ENCODE measurements at places on chromosomes 2 and 18.

DNA sequence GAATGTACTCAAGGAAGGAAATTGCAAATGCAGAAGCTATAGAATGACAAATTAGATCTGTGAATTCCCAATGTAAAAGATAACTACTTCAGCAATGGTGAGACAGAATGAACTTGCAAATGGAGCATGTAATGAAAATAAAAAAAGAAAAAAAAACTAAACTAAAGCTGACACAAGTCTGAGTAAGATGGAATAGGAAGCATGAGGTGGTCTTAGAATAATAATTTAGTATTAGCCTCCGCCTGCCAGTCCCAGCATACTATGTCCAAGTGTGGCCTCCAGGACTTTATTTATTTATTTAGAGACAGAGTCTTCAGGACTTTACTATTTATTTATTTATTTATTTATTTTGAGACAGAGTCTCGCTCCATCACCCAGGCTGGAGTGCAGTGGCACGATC is 37.4 kb upstream of the SLC39A10 start:
- DNase-seq: no peak

- DNase-seq: no peak
Observed at GRCh38 chr2:68157002-68157401, 686 bp upstream of the PNO1 start.

- no peak for DNase-seq
Observed at GRCh38 chr18:68263481-68263880, 451.4 kb downstream of the TMX3 start.

DNA sequence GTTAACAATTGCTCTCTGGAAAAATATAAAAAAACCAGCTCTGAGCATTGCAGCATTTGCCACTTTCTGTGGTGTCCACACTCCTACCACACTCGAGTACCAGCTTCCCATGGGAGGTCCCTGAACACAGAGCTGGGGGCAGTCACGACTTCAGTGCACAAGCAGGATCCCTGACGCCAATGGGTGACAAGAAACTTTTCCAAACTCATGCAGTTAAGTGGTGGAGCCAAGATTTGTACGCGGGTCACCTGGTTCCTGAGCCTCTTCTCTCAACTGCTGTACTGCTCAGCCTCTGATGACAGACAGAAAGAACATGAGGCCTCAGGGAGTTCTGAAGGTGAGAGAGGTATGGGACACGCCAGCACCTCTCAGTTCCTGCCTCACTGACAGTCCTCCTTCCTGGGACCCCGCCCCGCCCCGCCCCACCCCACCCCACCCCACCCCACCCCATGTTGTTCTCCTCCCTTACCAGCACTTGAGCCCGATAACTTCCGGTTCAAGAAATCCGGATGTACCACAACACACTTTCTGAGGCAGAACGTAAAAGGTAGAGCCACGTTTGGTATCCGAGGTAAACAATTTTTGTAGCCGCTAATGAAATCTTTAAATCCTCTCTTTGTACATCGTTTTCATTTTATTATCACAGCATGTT is 287.6 kb downstream of the MYCN start:
- DNase-seq: no peak

GRCh38 chr2:60213865-60214625 is 339.4 kb downstream of the BCL11A start:
- no peak for DNase-seq

GRCh38 chr18:34158881-34159690 is 65.6 kb downstream of the NOL4 start:
- DNase-seq: peak; percentile 23

- DNase-seq: no peak
Observed at GRCh38 chr2:101983928-101984327, 7.8 kb upstream of the IL1R2 start.

DNA sequence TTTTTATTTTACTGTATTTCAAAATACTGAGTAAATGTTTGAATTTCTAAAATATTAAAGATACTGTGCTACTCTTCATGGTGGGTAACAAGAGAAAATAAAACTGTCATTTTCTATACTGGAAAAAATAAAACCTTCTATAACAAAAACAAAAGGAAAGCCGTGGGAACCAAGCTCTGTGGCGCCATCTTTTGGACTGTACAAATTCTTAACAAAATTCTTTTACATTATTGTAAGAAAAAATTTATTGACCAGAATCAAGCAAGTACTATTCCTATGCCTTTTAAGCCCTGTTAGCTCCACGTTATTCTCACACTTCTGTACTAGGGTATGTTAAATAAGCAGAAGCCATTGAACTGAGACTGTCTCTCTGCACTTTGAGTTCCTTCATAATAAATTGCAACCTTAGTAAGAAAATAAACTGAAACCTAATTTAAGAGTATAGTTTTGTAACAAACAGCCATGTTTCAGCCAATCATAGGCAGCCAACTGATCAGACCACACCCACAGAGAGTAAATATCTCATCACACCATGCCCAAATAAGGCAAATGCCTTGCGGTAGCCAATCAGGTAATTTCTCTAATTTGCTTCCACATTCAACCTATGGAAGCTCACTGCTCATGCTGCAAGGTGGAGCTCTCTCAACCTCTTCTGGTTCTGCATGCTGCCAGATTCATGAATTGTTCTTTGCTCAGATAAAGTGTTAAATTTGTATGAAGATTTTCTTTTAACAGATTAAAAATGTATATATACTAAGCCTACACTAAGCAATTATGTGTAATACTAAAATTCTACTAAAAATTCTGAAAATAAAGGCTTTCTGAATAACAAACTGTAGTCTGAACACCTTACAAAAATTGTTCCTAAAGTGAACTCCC is 42.2 kb downstream of the HIBCH start:
- no peak for DNase-seq

- DNase-seq: no peak
Observed at GRCh38 chr2:126317790-126318431, 338.0 kb upstream of the GYPC start.

DNA sequence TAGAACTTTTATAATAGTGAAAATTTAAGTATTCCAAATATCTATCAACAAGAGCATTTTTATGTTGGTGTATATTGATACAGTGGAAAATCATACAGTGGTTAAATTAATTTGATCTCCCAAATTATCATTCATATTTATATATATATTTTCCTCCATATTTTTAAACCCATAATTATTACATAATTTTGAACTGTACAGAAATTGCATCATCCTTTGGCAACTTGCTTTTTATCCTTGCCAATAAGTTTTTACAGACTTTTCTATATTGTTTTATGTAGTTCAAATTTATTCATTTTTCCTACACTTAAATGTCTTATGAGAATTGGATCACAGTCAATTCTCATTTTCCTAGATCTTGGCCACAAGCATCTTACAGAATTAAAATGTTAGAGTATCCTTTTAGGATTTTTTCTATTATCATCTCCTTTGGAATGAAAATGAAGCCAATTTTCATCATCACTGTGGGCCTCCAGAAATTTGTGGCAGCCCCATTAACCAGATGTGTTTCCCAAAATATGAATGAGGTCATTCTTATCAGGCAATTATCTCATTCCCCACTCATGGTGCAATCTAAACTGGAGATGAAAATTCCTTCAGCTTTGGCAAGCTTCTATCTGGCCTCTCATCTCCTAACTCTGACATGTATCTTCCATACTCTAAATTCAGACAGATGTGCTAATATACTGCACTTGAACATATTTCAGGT is 94.2 kb upstream of the DLGAP1 start:
- DNase-seq: no peak

DNA sequence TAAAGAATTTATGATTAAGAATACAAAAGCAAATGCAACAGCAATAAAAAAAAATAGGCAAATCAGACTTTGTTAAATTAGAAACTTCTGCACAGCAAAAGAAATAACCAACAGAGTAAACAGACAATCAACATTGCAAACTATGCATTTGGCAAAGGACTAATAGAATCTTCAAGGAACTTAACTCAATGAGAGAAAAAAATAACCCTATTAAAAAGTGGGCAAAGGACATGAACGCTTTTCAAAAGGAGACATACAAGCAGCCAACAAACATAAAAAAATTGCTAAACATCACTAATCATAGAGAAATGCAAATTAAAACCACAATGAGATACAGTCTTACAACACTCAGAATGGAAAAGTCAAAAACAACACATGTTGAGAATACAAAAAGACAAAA is 166.0 kb upstream of the DSEL start:
- no peak for DNase-seq

GRCh38 chr2:237064203-237065070 is 21.3 kb upstream of the COPS8 start:
- no peak for DNase-seq

DNA sequence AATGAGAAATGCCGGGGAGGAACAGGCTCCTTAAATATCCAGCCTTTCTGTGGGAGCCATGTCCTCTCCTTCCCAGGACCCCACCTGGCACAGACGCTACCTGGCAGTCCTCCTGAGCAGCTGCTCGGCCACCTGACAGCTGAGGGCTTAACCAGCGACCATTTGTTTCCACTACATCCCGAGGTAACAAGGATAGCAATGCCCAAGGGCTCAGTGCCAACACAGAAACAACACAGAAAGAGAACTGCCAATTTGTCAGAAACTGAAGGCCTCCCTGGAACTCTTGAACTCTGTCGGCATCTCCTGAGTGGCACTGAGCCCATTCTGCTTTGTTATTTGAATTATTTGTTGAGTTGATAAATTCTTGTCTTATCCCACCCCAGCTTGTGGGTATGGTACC is 122.2 kb upstream of the ARHGAP28 start:
- DNase-seq: no peak

DNA sequence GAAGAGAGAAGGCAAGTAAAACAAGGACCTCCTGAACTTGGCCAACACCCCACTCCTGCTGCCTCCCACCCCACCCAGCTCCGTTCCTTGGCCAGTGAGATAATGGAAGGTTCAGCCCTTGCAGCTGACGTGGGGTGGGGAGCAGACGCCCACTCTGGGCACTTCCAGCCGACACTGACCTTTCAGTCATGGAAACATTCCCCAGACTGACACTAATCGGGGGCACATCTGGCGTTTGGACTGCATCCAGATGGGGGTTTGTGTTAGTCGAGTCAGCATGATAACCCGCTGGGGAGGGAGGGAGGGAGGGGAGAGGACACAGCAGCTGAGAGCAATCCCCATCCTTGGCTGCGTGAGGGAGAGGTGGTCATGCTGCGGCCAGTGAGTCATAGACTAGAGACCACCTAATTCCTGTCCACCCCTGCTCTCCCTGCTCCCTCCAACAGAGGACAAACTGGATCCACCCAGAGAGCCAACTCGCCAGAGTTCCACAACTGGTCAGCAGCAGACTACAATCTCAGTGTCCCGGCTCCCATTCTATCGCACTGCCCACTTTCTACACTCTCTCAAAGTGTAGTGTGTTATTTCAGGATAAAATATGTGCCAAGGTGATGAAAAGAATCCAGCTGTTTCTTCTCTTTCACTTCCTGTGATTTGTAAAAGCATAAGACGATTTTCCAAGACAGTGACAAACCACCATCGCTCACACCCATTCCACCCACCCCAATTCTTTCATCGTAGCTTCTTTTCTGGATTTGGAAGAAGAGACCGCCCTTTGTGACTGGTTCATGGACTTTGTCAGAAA is 115.4 kb upstream of the PKDCC start:
- DNase-seq: no peak

DNA sequence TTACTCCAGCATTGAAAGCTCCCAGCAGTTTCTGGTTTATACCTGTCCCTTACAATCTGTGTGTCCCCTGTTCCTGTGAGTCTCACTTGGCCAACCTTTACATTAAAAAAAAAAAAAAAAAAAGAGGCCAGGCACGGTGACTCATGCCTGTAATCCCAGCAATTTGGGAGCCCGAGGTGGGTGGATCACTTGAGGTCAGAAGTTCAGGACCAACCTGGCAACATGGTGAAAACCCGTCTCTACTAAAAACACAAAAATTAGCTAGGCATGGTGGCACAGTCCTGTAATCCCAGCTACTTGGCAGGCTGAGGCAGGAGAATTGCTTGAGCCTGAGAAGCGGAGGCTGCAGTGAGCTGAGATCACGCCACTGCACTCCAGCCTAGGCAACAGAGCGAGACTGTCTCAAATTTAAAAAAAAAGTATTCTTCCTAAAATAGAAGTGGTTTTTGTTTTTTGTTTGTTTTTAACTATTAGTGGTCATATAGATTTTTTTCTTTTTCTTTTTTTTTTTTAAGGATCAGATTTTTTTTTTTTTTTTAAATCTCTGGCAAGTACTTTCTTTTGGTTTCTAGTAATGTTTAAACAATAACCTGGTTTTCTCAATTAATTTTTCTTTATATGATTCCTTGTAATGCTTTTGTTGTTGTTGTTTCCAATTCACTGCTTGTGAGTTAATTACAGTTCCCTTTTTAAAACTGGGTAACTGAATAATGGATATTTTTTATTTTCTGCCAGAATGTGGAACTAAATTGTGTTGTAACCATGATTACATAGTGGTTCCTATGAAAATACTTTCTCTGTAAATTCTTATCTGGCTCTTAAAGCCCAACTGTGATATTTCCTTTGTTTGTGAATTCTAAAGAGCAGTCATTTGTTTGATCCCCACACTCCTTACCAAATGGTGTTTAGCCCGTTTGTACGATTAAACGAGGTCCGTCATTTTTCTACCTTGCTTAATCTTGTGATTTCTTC is 116.8 kb downstream of the CTAGE1 start:
- DNase-seq: no peak

- DNase-seq: no peak
Observed at GRCh38 chr2:181203412-181203811, 223.0 kb downstream of the UBE2E3 start.

DNA sequence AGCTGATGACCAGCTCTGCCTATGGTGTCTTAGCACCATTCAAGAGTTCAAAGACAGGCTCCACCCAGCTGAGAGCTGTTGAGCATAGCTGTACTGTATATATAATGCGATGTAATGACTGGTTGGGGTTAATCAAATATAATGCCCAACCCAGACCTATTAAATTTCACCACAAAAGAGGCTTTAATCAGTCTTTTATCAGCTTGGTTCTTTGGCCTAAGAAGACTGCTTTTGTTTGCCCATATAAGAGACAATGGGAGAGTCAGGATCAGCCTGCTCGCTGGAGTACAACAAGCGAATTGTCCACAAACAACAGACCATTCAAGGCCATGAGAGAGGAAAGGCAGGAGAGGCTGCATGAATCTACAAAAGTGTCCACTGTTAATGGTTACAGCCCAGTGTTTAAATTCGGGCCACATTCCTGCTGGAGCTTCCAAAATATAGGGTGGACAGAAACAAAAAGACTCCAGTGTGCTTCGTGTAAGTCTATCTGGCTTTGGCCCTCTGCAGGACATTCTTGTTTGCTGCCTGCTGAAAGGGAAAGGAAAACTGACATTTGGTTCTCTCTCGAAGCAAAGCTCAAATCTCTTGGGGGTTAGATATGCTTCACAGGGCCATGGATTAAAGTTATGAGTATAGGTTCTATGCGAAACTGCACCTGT is 299.0 kb upstream of the FBXO11 start:
- no peak for DNase-seq

- DNase-seq: no peak
Observed at GRCh38 chr18:62954366-62954765, 239.0 kb downstream of the PHLPP1 start.

Data from activated T-cell treated with anti-CD3 and anti-CD28 coated beads, Interleukin-2, amount 50 U/mL, for 24 hours (primary cell).